ENCODE measurements at places on chromosomes 5 and 9. TPM values are rescaled to one million over a fixed set of nuclear protein-coding genes. Genes with fewer than 3 reads are reported as not detected.

Gene IL5
- 3.3 TPM for total RNA-seq

Gene CARD9
- total RNA-seq = 1.3 TPM

Gene SURF2
- total RNA-seq = 10.2 TPM

Gene RFX3
- 13.8 TPM for total RNA-seq

Gene TMEM215
- not detected for total RNA-seq

Gene SPATA31A1
- total RNA-seq = not detected

Gene CAMK4
- total RNA-seq = 66.1 TPM

Gene CDC20B
- 0.18 TPM for total RNA-seq

Gene HMGXB3
- total RNA-seq = 44.1 TPM

Gene TAF1L
- not detected for total RNA-seq

Gene ZFP37
- total RNA-seq = 0.81 TPM

Gene LCN10
- not detected for total RNA-seq

Gene MRRF
- 29.2 TPM for total RNA-seq
